Activated naive CD8-positive, alpha-beta T cell treated with anti-CD3 and anti-CD28 coated beads for 36 hours (primary cell): ENCODE measurements at places on chromosomes 3 and 15. TPM values are rescaled to one million over a fixed set of nuclear protein-coding genes. Genes with fewer than 3 reads are reported as not detected.
A peak's percentile ranks its signal among the peaks of the same experiment; 100 is the strongest.

The GRK7 gene
- total RNA-seq = not detected

- no peak for DNase-seq
- peaks cover 3% of the 10 kb centered on the region for H3K27me3 ChIP-seq
- no peaks in the 10 kb centered on the region for H3K36me3 ChIP-seq
- no peak overlapping the region for H3K27ac ChIP-seq
- H3K4me1 ChIP-seq = peaks cover 6% of the 10 kb centered on the region
These were observed 43.8 kb upstream of the RAB6B start for GRCh38 chr3:133939463-133939835.

GRCh38 chr15:73161546-73161945, 109.3 kb downstream of the NEO1 start:
- no peak overlapping the region for H3K4me3 ChIP-seq
- no peak overlapping the region for H3K27ac ChIP-seq
- H3K4me1 ChIP-seq = no peaks in the 10 kb centered on the region
- peaks cover 11% of the 10 kb centered on the region for H3K36me3 ChIP-seq

GRCh38 chr3:56076746-56077145, 391.5 kb downstream of the ERC2 start:
- no peak overlapping the region for H3K4me3 ChIP-seq
- H3K36me3 ChIP-seq = no peaks in the 10 kb centered on the region
- H3K4me1 ChIP-seq = no peaks in the 10 kb centered on the region
- peaks cover 4% of the 10 kb centered on the region for H3K27me3 ChIP-seq

GRCh38 chr3:93984618-93985017, 4.7 kb downstream of the ARL13B start:
- no peaks in the 10 kb centered on the region for H3K27me3 ChIP-seq
- DNase-seq = no peak
- H3K4me1 ChIP-seq = peaks cover 17% of the 10 kb centered on the region
- no peaks in the 10 kb centered on the region for H3K36me3 ChIP-seq
- no peak overlapping the region for H3K4me3 ChIP-seq

DNA sequence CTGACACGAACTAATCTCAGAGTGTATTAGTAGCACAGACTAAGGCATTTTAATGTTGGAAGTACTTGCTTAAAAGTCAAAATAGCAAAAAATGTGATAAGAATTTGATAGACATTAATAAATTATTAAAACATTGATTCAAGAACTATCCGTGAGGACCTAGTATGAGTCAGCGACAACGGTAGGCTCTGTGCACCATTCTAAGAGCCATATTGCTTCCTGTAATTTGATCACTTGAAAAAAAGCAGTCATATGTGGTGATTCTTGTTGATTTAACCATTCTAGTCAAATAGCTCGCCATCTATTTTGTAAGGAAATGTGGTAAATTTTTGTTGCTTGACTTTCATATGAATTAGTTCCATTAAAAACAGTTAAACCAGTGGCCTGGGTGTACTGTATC, 534.9 kb upstream of the ARRDC4 start:
- no peak overlapping the region for H3K4me3 ChIP-seq
- no peak for DNase-seq
- H3K27ac ChIP-seq = no peak overlapping the region
- H3K36me3 ChIP-seq = no peaks in the 10 kb centered on the region
- H3K4me1 ChIP-seq = no peaks in the 10 kb centered on the region

GRCh38 chr3:128648940-128649663, 1.5 kb downstream of the RPN1 start:
- no peak for DNase-seq
- H3K4me1 ChIP-seq = peaks cover 30% of the 10 kb centered on the region
- H3K27ac ChIP-seq = peak overlapping the region; percentile 89
- peak overlapping the region; percentile 85 for H3K4me3 ChIP-seq

GRCh38 chr15:69704229-69704628, 251.6 kb downstream of the RPLP1 start:
- H3K4me1 ChIP-seq = peaks cover 2% of the 10 kb centered on the region

DNA sequence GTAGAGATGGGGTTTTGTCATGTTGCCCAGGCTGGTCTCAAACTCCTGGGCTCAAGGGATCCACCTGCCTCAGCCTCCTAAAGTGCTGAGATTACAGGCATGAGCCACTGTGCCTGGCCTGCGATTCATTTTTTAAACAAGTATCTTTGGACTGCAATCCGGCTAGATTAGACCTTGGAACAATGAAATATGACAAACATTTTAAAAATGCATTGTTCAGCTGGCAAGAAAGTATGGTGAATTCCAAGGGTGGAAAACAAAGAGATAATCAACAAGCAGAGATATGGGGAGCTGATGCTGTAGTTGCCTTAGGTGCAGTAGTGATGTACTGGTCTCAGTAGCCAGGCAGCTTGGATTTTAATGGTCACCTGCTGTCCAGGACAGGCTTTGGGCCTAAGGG, 95.8 kb upstream of the GOLGA8J start:
- DNase-seq = no peak
- no peak overlapping the region for H3K27ac ChIP-seq
- H3K4me1 ChIP-seq = no peaks in the 10 kb centered on the region
- H3K36me3 ChIP-seq = no peaks in the 10 kb centered on the region
- no peak overlapping the region for H3K4me3 ChIP-seq
- H3K27me3 ChIP-seq = peaks cover 22% of the 10 kb centered on the region

- no peaks in the 10 kb centered on the region for H3K36me3 ChIP-seq
- peak; percentile 20 for DNase-seq
- H3K27me3 ChIP-seq = peaks cover 18% of the 10 kb centered on the region
- H3K27ac ChIP-seq = no peak overlapping the region
- no peak overlapping the region for H3K4me3 ChIP-seq
These were observed 352.4 kb upstream of the ARHGEF26 start for GRCh38 chr3:153768561-153769469.

GRCh38 chr15:72306211-72306785, 13.7 kb downstream of the CELF6 start:
- peaks cover 2% of the 10 kb centered on the region for H3K36me3 ChIP-seq
- no peaks in the 10 kb centered on the region for H3K27me3 ChIP-seq
- peaks cover 3% of the 10 kb centered on the region for H3K4me1 ChIP-seq
- no peak overlapping the region for H3K4me3 ChIP-seq
- peak; percentile 36 for DNase-seq

DNA sequence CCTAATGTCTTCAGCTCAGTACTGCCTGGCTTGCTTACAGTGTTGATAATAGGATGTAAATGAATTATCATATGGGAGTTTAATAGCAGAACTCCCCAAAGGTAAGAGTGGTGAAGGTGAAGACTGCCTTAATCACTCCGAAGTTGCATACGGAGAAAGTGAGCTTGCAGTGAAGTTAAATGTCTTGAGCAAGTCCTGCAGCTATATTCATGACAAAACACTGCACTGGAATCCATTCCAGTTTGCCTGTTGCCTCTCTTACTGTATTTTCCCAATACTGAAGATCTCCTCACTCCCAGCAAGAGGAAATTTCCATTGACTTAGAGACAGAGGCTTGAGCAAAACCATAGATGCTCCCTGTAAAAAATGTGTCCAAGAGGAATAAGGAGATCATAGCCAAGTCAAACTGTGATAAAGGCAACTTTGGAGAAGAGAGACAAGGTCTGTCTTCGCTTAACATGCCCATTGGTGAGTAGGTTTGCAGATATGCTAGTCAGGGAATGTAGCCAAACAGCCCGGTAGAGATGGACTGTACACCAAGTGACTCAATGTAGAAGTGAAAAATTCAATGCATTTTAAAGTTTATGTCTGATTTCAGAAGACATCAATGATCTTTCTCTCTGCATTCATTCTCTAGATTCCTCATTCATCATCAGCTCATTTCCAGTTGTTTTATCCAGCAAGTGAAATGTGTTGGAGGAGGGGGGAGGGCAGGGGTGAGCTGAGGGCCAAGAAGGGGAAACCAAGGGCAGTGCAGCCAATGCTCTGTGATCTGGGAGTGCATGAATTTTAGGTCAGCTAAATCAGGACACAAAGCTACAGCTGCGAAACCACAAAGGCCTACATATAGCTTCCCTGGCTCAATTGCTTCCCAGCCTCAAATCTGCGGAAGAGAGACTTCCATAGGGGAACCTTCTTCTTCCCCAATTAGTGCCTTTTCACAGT, 667.1 kb upstream of the NR2F2 start:
- no peak for DNase-seq
- H3K27me3 ChIP-seq = peaks cover 28% of the 10 kb centered on the region
- no peak overlapping the region for H3K27ac ChIP-seq
- H3K4me1 ChIP-seq = no peaks in the 10 kb centered on the region

- H3K27me3 ChIP-seq = no peaks in the 10 kb centered on the region
- no peak for DNase-seq
- peaks cover 37% of the 10 kb centered on the region for H3K4me1 ChIP-seq
- H3K27ac ChIP-seq = peak overlapping the region; percentile 40
- no peak overlapping the region for H3K4me3 ChIP-seq
These were observed 15.3 kb downstream of the NUP210 start for GRCh38 chr3:13404626-13405452.

DNA sequence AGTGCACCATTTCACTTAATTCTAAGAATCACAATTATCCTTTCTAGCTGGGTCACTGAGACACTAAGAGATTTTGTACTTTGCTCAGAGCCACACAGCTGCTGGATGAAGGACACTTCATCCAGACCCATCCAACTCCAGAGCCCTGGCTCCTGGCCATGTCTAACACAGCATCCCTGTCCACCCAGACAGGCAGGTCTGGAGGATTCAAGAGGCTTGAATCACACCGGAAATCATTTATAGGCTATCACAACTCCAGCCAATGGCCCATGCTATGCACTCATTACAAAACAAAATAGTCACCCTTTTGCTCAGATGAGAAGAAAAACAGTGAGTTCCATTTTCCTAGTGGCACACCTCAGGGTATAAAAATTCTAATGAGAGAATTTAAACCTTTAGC, 198.2 kb upstream of the LMCD1 start:
- peaks cover 6% of the 10 kb centered on the region for H3K4me1 ChIP-seq
- no peaks in the 10 kb centered on the region for H3K27me3 ChIP-seq
- no peak overlapping the region for H3K27ac ChIP-seq
- no peaks in the 10 kb centered on the region for H3K36me3 ChIP-seq
